Activated CD4-positive, alpha-beta memory T cell treated with anti-CD3 and anti-CD28 coated beads for 36 hours (primary cell): ENCODE measurements at places on chromosomes 13 and 19.

- no peak overlapping the region for H3K4me3 ChIP-seq
- peaks cover 2% of the 10 kb centered on the region for H3K4me1 ChIP-seq
- H3K27ac ChIP-seq = no peak overlapping the region
- H3K27me3 ChIP-seq = no peaks in the 10 kb centered on the region
- no peak for DNase-seq
- H3K36me3 ChIP-seq = peaks cover under 1% of the 10 kb centered on the region
Measured at GRCh38 chr19:11159598-11160439, 4.2 kb upstream of the SPC24 start.

DNA sequence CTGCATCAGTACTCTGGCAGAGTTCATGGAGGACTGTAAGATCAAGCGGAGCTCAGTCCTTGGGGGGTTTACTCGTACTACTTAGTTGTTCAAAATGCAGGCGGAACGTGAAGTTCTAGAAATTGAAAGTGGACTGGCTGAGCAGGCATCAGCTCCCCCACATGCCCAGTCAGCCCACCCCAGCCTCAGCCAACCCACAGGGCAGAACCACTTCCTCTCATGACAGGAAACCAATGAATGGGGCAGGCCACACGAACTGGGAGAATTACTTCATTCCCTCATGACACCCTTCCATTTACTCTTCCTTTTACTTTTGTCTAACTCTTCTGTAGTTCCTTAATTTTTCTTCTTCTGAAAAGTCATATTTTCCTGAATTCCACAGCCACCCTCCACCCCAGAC is 71.9 kb downstream of the FLT1 start:
- H3K4me1 ChIP-seq = peaks cover 8% of the 10 kb centered on the region
- peaks cover 2% of the 10 kb centered on the region for H3K27me3 ChIP-seq
- peaks cover 13% of the 10 kb centered on the region for H3K36me3 ChIP-seq
- peak; percentile 18 for DNase-seq
- no peak overlapping the region for H3K4me3 ChIP-seq

GRCh38 chr13:33441015-33441414 is 155.5 kb upstream of the STARD13 start:
- H3K4me3 ChIP-seq = no peak overlapping the region
- peaks cover 10% of the 10 kb centered on the region for H3K27me3 ChIP-seq
- no peak overlapping the region for H3K27ac ChIP-seq
- no peaks in the 10 kb centered on the region for H3K4me1 ChIP-seq

DNA sequence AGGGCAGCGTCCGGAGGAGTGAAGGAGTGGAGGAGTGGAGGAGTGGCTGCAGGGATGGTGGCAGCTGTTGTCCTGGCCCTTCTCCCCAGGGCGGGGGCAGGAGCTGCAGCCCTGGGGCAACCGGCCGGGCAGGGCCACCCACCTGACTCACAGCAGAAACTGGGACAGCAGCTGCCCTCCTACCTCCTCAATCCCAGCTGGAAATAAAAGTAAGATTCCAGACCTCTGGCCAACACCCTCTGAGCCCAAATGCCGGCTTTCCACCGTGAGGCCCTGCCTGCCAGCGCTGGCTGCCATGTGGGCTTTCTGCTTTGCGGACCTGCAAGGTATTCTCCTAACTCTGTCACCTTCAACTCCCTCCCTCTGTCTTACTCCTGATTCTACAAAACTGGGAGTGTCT is 3.3 kb upstream of the CLPP start:
- no peak overlapping the region for H3K4me3 ChIP-seq
- H3K4me1 ChIP-seq = peaks cover 9% of the 10 kb centered on the region
- no peaks in the 10 kb centered on the region for H3K27me3 ChIP-seq

DNA sequence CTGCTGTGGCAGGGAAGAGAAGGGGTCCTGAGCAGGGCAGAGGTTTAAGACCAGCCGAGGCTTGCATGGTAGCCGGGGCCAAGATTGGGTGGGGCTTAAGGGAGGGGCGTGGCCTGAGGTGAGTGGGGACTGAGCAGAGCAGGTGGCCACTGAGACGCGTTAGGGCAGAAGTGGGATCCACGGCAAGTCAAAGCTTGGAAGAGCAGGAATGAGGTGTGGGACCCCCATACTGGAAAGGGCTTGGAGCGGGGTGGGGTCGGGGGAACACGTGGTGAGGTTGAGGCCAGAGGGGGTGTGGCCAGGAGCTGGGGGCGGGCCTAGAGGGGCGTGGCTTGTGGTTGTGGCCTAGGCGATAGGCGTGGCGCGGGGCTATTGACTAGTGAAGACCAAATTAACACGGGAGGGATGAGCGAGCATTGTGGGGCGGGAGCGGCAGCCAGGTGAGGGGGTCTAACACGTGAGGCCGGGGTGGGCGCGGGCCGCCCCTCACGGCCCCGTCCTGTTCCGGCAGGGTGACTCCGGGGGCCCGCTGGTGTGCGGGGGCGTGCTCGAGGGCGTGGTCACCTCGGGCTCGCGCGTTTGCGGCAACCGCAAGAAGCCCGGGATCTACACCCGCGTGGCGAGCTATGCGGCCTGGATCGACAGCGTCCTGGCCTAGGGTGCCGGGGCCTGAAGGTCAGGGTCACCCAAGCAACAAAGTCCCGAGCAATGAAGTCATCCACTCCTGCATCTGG is 3.3 kb downstream of the CFD start:
- peak overlapping the region; percentile 49 for H3K27ac ChIP-seq
- H3K27me3 ChIP-seq = peaks cover 8% of the 10 kb centered on the region
- peak overlapping the region; percentile 33 for H3K4me3 ChIP-seq
- peak; percentile 88 for DNase-seq
- peaks cover 4% of the 10 kb centered on the region for H3K36me3 ChIP-seq
- peaks cover 14% of the 10 kb centered on the region for H3K4me1 ChIP-seq

GRCh38 chr19:5394551-5395505 is 54.2 kb upstream of the PTPRS start:
- H3K27me3 ChIP-seq = peaks cover 52% of the 10 kb centered on the region
- H3K4me1 ChIP-seq = no peaks in the 10 kb centered on the region
- DNase-seq = no peak

DNA sequence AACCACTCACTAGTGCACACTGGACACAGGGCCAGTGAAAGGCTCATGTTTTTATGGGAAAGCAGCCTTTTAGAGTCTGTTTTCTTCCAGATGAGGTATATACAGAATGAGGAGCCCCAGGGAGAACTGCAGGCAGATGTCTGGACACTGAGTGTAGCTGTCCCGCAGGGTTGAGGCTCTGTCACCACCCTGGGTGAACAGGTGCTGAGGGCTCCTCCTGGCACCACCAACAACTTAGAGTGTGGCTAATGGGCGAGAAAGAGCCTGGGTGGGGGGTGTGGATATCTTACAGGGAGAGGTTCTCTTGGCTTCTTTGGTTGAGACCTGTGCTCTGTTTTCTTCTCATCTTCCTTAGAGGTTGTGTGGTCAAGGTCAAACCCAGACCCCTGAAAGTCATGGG is 202.1 kb upstream of the GPR12 start:
- H3K27ac ChIP-seq = no peak overlapping the region
- H3K4me3 ChIP-seq = no peak overlapping the region
- no peaks in the 10 kb centered on the region for H3K27me3 ChIP-seq
- DNase-seq = no peak
- no peaks in the 10 kb centered on the region for H3K4me1 ChIP-seq
- no peaks in the 10 kb centered on the region for H3K36me3 ChIP-seq

- H3K4me3 ChIP-seq = no peak overlapping the region
- no peak for DNase-seq
- no peaks in the 10 kb centered on the region for H3K4me1 ChIP-seq
- H3K36me3 ChIP-seq = peaks cover 21% of the 10 kb centered on the region
- H3K27me3 ChIP-seq = no peaks in the 10 kb centered on the region
Measured at GRCh38 chr19:16435238-16435917, 36.4 kb downstream of the EPS15L1 start.
